Stimulated activated CD8-positive, alpha-beta memory T cell treated with anti-CD3 and anti-CD28 coated beads, Interleukin-2, amount 100 ng/mL, for 1 hour (primary cell): ENCODE measurements at places on chromosomes 6 and 20.

GRCh38 chr20:35527122-35527769 is 2.2 kb downstream of the C20orf173 start:
- DNase-seq = no peak

DNA sequence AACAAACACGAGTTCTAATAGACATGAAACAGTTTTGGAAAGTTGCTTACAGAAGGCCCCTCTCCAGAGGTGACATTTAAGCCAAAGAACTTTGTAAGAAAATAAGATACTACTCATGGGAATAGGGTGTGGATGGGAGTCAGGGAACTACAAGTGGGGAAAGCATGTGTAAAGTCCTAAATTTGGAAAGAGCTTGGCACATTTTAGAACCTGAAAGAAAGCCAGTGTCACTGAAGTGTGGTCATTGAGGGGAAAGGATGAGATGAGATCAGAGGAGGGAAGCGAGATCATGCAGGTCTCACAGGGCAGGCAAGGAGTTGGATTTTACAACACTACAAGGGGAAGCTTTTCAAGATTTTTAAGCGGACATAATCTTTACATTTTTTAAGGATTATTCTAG is 38.0 kb downstream of the VGLL2 start:
- DNase-seq = no peak

GRCh38 chr6:63245909-63246308 is 34.6 kb downstream of the FKBP1C start:
- DNase-seq = no peak

DNA sequence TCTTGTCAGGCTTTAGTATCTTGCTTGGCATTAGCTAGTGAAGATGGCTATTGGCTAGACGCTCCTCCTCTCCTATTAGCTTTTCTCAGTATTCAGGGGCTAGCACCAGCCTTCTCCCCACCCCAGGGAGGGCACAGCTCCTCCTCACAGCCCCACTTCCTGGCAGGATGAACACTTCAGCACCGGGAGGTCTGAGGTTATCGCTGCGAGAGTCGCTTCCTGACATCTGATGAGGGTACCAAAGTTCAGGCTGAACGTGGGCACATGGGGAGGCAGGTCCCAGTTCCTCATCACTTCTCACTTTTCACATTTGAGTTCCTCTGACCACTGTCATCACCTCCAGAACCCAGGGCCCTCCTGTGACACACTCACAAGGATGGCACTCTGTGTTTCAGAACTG is 66.6 kb downstream of the LAMA4 start:
- no peak for DNase-seq

GRCh38 chr6:99092461-99092860 is 144.7 kb upstream of the FBXL4 start:
- DNase-seq = no peak

- DNase-seq = no peak
These were observed 592.1 kb upstream of the ARID1B start for GRCh38 chr6:156185113-156185512.

DNA sequence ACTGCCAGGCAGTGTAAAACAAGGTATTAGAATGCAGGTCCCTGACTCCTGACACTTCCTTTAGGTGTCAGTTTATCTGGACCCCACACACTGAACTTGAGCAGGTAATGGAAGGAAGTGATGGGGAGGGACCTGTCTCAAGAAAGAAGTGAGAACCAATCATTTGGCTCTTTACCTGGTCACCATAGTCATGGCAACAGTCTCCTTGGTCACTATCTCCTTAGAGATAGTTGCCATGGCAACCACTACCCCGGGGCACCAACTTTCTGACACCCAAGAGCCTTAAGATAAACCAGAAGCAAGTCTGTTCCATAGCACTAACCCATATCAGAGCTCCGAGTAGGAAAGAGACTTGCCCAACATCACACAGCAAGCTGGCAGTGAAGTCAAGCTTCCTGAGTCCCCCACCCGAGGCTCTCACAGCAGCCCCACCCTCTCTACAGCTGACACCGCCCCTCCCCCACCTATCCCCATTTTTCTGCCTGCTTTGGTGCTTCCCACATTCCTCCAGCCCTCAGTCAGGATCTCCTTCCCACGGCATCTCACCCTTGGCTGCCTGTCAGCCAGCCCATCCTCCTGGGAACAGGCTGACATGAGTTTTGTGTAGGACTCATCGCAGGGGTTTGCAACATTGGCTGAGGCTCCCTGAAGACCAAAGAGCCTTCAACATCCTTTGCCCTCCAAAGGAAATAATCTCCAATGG is 16.3 kb upstream of the HM13 start:
- no peak for DNase-seq

GRCh38 chr20:24135781-24136180 is 147.2 kb upstream of the GGTLC1 start:
- no peak for DNase-seq

DNA sequence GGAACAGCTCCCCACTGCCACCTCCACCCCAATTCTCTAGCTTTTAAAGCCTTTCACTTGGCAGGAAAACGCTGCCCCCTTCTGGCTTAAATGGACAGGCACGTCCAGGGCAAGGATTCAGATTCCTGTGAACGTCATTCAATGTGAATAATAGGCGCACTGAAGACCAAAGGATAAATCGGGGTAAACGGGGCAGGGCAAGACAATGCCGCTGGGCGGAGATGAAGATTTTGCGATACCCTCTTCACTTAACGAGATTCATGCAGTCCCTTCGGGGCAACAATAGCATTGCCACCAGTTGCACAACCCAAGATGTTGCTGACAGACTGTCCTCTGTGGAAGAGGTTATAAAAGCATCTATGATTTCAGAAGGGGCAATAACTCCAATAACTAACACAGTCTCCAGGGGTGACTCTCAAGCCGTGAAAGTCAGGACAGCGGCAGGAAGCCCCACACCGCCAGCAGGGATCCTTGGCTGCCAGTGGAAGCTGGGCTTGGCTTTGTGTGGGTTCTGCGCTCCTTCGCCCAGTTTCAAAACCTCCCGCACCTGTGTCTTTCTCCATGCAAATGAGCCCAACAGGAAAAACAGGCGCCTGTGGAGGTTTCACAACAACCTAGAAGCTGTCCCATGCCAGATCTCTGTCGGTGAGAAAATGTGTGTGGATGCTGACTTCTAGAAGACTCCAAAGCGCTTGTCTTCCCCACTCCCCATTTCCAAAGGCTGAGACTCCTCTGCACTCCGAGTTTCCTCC is 291.8 kb downstream of the BMP7 start:
- no peak for DNase-seq

GRCh38 chr6:117495425-117495824 is 13.0 kb downstream of the DCBLD1 start:
- no peak for DNase-seq

DNA sequence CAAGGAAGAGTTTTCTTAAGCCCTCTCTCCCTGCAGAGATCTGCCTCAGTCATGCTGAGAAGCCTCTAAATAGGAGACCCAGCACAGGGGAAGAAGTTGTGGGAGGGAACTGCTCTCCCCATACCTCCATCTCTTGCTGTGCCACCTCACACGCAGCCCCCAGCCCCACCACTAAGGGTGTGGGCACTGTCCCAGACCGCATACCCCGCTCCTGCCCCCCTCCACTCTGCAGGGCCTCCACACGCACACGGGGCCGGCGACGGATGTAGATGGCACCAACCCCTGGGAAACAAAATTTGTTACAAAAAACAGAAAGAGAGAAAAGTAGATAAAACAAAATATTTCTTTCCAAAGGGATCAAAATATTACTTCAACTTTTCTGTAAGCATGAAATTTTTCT is 10.2 kb upstream of the CPNE1 start:
- no peak for DNase-seq

- no peak for DNase-seq
These were observed 57.8 kb downstream of the SSR1 start for GRCh38 chr6:7254980-7255835.

GRCh38 chr6:68007717-68008116 is 627.4 kb upstream of the ADGRB3 start:
- DNase-seq = no peak

DNA sequence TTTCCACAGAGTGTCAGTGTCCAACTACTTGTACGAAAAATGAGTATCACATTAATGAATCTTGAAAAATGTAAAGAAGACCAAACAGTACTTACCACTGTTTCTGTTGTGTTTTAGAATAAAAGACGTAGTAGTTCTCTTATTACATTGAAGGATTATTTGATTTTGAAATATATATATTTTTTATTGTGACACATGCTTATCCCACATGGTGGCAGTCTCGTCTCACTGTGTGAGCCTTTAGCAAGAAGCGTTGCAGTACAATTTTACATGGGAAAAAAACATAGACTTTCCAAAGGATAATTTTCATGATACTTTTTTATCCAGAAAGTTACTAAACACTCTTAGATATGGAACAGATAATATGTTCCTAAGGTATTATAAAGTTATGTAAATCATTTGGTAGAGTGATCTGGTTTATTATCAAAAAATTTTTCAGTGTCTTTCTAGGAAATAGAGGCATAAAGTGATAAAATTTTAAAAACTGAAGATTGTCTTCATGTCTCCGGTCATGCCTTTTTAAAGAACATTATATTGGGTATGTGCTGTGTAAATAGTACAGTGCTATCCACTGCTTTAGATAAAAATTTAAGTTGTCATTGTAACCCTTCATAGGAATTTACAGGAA is 117.5 kb upstream of the SAMD5 start:
- DNase-seq = no peak

DNA sequence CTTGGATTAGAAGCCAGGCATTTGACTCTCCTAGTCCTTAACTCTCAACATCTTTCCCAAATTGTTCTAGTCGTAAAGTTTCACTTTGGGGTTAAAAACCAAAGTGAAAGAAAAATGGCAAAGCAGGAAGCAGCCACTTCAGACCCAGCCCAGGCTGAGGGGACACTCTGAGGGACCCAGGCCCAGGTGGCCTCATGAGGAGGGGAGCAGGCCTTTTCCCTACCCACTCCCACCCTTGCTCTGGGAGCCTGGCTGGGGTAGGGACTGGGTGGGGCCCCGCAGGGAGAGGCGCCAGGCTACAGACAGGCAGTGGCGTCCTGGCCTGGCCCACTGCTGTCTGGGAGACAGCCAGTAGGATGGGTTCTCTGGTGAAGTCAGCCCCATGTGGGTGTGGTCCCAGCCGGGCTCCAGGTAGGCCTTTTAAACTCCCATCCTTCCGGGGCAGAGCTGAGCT is 68.7 kb upstream of the MYL9 start:
- no peak for DNase-seq

- DNase-seq = no peak
These were observed 6.0 kb downstream of the HRH3 start for GRCh38 chr20:62214067-62214466.

- DNase-seq = no peak
These were observed 454.5 kb upstream of the ID4 start for GRCh38 chr6:19382676-19383075.

DNA sequence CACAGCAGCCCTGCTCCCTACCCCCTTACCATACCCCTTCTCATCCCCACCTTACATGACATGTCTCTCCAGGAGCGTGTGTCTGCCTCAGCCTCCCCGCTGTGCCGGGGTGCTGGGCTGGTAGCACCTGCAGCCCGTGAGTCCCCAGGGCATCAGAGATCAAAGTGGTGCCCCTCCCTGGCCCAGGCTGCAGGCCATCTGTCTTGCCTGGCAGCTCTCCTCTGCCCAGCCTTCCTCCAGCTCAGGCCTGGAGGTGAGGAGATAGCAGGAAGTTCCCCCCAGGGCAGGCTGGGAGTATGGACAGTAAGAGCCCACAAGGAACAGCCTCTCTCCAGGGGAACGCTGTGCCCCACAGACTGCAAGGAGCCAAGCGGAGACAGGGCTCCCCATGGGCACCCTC is 35.3 kb downstream of the GRM4 start:
- no peak for DNase-seq

DNA sequence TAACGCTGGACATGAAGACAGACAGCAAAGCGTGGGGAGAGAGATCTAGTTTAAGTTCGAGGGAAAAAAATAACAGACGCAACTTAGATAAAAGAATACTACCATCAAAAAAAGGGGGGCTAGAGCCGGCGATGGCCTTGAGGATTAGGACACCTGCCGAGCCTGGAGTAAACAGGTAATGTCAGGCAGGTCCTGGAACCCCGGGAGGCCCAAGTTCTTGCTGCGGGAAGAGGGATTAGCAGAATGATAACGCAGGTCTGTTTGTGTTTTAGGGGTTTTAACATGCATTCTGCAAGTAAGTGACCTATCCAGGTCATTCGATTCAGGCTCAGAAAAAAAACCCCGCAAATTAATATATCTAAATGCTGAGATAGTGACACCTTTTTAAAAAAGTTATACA is 754 bp upstream of the TMEM170B start:
- DNase-seq = no peak

DNA sequence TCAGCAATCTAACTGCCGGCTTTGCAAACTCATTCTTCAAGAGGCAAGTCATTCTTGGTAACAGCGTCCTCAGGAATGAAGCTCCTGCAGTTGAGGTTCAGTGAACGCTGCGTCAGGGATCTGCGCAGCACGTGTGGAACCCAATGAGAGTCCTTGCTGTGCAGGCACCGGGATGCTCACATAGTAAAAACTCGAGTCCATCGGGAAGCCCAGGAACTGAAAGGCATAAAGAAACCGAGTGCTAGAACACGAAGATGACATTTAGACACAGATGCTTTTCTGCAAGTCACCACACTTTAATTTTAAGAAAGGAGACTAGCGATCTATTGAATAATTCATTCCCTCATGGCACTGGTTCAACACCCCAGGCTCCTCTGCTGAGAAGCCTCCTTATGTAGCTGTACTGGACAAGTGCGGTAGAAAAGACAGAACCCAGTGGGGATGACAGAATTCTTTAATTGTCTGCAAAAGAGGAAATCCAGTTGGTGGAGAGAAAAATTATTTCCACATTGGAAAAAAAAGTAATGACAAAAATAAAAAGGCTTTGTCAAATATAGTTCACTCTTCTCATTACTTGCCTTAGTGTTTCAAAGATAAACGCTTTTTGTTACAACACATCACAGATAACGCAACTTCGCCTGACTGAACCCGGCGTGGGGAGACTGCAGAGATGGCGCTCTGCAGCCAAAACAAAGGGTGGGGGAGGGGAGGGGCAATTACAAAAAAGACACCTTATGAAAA is 1.9 kb upstream of the AFDN start:
- no peak for DNase-seq

DNA sequence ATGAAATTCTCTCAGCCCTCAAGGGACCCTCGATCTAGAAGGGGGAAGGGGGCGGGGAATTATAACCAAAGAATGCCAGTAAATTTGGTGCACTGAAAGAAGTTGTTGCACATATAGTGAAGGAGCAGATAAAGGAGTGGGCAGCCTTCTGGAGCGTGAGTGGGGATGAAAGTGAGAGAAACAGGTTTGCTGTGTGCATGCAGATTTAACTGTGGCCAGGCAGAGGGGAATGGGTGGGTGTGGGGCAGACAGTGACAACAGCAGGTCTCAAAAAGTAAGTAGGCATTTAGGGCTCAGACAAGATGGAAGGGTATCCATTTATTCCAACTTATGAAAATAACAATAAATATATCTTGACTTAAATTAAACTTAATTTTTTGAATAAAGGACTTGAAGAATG is 149.1 kb downstream of the KCNQ5 start:
- DNase-seq = no peak

DNA sequence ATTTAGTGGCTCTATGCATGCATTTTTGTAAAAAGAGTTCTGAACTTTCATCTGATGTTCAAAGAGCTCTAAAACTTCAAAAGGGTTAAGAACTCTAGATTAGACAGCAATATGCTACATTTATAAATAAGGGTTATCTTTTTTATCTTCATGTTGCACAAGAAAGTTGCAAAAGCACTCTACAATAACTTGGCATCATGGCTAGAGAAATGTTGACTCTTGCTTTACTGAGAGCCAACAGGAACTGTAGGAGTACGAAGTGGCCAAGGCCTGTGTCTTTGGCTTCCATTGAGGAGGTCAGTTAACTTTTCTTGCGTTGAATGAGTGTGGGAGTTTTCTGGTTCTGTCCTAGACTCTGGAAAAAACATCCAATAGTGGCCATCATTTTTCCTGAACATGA is 516.9 kb downstream of the TFAP2B start:
- DNase-seq = no peak
